LHCN-M2 (cell line): ENCODE measurements at places on chromosomes 3 and 15. TPM values are rescaled to one million over a fixed set of nuclear protein-coding genes. Genes with fewer than 3 reads are reported as not detected.

DNA sequence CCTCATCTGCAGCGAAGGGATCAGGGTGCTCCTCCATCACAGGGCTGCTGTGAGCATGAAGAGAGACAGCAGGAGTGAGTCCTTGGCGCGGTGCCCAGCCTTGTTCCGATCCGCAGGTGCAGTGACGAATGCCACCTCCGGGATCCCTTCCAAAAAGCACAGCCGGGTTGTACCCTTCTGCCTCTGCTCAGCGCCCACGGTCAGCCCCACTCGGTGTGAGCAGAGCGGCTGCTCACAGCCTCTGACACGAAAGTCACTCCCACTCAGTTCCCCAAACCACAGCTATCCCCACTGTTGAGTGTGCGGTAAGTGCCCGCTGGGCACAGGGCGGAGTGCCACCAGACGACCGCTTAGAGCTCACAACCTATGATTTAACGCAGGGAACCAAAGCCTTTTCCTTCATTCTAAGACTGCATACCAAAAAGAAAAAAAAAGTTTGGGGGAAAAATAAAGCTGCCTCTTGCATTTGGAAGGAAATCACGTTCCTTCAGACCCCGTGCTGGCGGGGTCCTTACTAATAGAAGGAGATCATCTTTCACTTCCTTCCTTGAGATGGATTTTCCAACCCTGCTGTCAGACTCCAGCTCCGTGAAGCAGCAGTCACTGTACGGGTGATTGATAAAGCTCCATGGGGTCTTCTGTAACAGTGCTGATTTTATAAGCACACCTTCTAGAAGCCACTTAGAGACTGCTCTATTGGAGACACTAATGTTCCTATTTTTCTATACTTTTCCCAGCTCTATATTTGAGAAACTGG is 34.7 kb upstream of the TUBGCP5 start:
- DNase-seq = peak; percentile 1

DNA sequence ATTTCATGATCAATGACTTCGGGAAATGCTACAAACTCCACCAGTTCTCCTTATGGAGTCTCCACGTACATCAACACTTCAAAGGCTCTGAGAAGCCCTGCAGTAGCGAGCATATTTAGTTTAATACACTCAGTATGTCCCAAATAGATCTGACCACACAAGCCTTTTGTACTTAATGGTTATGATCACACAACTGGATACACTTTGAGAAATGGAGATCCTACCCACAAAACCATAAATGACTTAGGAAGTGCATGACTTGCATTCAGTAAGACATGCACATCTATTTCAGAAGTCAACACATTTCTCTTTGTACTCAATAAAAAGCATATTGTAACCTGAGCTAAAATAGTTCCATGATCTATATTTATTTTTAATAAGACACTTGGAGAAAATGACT is 103.6 kb upstream of the SPATA12 start:
- DNase-seq = no peak

- peak; percentile 13 for DNase-seq
Measured at GRCh38 chr3:32856355-32856889, 38.6 kb downstream of the TRIM71 start.

DNA sequence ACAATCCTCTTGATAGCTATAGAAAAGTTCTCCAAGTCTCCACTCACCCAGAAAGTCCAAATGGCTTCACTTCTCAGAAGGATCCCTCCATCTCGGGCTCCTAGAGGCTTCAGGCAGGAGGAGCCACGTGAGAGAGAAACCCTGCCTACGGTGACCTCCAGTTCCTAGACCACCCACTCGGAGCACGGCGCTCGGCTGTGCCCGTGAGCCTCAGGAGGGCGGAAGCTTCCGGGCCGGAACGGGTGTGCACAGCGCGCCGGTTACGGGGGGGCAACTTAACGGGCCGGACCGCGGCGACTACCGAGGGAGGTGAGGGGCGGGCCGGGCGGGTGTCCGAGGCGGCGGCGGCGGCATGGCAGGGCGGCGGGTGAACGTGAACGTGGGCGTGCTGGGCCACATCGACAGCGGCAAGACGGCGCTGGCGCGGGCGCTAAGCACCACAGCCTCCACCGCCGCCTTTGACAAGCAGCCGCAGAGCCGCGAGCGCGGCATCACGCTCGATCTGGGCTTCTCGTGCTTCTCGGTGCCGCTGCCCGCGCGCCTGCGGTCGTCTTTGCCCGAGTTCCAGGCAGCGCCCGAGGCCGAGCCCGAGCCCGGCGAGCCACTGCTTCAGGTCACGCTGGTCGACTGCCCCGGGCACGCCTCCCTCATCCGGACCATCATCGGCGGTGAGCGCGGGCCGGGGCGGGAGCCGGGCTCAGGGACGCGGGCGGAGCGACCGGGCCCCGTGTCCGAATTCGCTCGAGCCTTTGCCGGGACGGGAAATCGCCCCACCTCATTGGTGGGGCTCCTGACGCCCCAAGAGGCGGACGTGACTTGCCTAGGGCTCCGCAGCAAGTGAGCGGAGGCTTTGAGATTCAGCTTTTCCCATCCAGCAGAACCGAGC is at the start of gene EEFSEC:
EEFSEC (plus strand) TSS at position 326 of the 886 bp plus-strand sequence; CDS start at position 353, 27 bp downstream.
- DNase-seq = peak; percentile 73

DNA sequence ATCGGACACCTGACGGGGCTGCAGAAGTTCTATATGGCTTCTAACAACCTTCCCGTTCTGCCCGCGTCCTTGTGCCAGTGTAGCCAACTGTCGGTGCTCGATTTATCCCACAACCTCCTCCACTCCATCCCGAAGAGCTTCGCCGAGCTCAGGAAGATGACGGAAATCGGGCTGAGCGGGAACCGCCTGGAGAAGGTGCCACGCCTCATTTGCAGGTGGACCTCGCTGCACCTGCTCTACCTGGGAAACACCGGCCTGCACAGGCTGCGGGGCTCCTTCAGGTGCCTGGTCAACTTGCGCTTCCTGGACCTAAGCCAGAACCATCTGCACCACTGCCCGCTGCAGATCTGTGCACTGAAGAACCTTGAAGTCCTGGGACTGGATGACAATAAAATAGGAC is 9.8 kb upstream of the LRRC34 start:
- no peak for DNase-seq

- DNase-seq = no peak
Measured at GRCh38 chr15:45087513-45087912, 26.5 kb downstream of the DUOX2 start.

DNA sequence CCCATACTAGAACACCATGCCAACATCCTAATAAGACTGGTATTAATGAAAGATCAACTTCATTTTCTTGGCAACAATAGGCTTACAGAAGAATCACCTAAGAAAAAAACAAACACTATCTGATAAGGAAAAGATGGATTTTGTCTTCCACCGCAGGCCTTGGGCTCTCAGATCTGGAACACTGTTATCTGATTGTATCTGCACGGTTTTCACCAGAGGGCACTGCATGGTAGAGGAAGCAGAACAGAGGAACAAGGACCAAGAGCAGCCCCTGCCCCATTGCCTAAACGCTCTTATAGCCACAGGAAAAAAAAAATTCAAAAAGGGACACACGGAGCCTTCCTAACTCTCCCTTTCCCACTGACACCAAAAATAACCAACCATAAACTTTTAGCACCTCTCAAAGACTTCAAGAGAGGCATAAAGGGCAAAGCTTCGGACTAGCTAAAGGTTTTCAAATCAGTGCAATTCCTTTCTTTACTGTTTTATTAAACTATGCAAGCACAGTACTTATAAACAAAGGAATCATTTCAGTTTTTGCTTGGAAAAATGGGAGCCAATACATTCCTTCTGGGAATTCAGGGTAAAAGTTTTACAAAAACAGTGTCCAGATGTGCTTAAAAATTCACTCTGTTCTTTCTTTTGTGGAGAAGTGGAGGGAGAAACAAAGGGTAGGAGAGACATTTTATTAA is 23.3 kb downstream of the IL17RD start:
- no peak for DNase-seq

DNA sequence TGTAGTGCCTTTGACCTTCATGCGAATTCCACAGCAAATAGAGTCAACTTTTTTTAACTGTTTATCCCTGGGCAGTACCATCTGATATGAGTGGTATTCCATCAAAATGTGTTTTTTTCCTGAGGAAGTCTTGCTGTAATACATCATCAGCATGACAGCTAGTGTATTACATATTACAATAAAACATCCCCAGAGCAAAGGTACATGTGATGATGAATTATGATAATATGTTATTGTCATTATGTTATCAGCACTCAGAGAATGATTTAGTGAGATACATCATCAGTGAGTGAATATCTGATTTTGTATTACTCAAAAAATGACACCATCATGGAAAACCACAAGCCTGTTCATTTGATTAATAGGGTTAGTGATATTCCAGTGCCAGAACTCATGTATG is 69.7 kb upstream of the ARL6 start:
- no peak for DNase-seq

DNA sequence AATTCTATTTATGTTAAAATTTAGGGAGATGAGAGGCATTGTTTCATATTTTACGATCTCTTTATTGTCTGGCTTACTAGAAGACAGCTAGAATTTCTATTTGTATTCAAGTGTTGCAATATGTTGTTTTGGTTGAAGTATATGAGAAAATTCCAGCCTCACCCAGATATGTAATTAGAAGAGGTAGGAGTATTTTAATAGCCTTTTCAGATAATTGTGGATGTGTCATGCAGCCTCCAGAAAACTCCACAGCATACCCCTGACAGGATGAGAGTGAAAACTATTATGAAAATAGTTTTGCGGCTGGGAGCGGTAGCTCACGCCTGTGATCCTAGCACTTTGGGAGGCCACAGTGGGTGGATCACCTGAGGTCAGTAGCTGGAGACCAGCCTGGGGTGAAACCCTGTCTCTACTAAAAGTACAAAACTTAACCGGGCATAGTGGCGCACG is 21.5 kb upstream of the USP3 start:
- DNase-seq = no peak

DNA sequence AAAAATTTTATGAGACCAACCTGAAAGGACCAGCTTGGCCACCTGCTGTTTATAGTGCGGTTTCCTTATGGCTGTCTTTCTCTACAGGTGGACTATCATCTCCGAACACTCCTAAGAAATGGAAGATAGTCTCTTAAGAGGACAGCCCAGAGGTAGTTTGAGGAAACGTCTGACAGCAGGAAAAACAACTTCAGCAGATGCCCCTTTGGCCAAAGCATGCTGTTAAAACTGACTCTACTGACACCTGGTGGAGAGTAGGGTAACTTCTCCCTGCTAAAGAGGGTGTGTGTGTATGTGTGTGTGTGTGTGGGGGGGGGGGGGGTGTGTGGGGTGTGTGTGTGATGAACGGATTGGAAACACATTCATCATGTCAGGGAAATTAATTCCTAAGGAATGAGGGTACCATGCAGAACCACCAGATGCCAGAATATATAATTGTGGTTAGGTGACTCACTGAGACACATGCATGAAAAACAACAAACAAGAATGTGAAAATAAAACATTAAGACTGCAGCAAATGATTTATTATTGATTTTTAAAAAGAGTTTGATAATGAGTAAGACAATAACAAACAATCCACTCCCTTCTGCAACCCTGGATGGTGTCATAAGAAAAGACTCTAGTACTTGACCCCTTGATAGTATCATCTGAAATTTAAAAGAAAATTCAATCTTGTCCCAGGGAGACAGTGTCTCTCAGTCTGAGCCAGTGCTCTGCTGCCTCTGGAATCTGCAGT is 256.5 kb downstream of the THRB start:
- peak; percentile 95 for DNase-seq

- no peak for DNase-seq
Measured at GRCh38 chr15:46442184-46442583, 807.4 kb downstream of the SQOR start.

- DNase-seq = peak; percentile 19
Measured at GRCh38 chr3:162865466-162865865, 1368.9 kb downstream of the OTOL1 start.

DNA sequence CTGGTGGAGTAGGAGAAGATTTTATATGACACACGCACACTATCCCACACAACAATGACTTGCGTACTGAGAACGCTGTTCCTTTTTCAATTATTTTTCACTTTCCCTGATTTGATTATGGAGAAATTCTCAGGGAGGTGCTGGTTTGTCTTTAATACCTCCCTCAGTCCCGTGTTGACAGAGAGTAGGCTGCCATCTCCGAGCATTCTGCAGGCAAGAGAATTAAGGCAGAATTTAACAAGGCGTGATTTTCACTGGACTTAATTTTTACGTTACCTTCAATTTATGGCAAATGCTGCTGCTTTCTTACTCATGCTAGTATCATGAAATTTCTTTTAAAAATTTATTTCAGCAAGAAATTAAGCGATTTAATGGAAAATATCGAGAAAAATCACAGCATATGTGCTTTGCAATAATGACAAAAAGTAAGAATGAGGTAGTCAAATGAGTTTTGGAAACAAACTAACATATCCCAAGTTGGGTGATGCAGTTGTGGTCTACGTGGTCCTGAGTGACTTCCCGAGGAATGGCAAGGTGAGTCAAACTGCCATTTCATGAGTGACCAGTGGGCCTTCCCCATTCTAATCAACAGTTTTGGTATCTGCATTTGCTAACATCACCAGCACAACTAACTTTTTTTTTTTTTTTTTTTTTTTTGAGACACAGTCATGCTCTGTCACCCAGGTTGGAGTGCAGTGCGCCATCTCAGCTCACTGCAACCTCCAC is 16.9 kb downstream of the DNASE1L3 start:
- DNase-seq = no peak

FHIT gene
- total RNA-seq = 0.32 and 0.34 TPM in 2 replicates

ITIH4 gene
- total RNA-seq = 0.19 and 0.63 TPM in 2 replicates

DRD3 gene
- not detected in 2 replicates for total RNA-seq
